Right lung (tissue), 10 donors: ENCODE measurements at places on chromosomes 5 and 9. TPM values are rescaled to one million over a fixed set of nuclear protein-coding genes. Genes with fewer than 3 reads are reported as not detected.

Gene TRIM14
- polyA plus RNA-seq, result 8.7 TPM

Gene LIX1
- 0.75 TPM for polyA plus RNA-seq

Gene FASTKD3
- polyA plus RNA-seq, result 17.1 TPM

Gene EQTN
- 0.52 TPM for polyA plus RNA-seq

Gene C6
- 3.4 TPM for polyA plus RNA-seq

Gene IFNA13
- polyA plus RNA-seq, result 0.28 TPM

Gene TARS1
- 95.9 TPM for polyA plus RNA-seq

Gene CAVIN4
- polyA plus RNA-seq, result 2.0 TPM

Gene SVEP1
- 25.9 TPM for polyA plus RNA-seq

Gene TRAF1
- polyA plus RNA-seq, result 9.7 TPM

GRCh38 chr9:96505316-96505991 is 55.5 kb downstream of the HABP4 start:
- no peak for DNase-seq

DNA sequence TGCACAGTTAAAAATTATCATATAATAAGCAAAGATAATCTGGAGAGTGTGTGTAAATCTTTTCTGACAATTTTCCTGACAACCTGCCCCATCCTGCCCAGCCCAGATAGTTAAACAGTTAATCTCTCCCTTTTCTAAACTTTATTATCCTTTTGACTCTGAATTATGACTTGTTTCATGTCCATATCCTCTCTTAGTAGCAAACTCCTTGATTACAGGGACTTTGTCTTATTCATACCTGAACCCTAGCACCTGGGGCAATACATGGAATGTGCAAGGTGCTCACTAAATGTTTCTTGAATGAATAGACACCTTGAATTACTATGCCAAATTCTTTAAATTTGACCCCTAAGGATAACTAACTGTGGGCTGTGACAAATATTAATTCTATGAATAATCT is 186.7 kb downstream of the FAM170A start:
- DNase-seq, result no peak

GRCh38 chr9:93224591-93224990 is 40.7 kb downstream of the WNK2 start:
- DNase-seq, result no peak

GRCh38 chr9:112249277-112249676 is 74.2 kb upstream of the SUSD1 start:
- no peak for DNase-seq

DNA sequence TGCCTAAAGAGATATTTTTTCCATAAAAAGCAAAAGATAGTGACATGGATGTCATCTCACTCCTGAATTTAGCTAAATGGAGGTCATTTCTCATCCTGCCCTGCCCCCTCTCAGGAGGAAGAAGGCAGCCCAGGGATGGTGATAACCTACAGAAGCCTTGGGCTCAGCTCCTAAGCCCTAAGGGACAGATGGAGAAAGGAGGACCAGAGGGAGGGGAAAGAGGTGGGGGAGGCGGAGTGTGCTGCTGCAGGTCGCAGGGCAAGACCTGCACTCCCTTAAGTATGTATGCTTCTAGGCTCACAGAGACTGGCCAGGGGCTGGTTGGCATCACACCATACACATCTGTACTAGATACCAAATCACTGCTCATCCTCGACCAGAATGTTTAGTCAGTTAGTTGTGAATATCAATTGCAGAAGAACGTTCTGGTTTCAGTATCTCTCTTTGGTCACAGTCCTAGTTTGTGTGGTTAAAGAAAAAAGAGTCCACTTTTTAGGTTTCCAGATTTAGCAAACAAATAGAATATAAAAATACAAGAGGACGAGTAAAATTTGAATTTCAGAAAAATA is 18.4 kb upstream of the CDKN2AIPNL start:
- DNase-seq, result no peak

GRCh38 chr5:155154973-155155372 is 141.4 kb downstream of the KIF4B start:
- DNase-seq, result peak; percentile 10

DNA sequence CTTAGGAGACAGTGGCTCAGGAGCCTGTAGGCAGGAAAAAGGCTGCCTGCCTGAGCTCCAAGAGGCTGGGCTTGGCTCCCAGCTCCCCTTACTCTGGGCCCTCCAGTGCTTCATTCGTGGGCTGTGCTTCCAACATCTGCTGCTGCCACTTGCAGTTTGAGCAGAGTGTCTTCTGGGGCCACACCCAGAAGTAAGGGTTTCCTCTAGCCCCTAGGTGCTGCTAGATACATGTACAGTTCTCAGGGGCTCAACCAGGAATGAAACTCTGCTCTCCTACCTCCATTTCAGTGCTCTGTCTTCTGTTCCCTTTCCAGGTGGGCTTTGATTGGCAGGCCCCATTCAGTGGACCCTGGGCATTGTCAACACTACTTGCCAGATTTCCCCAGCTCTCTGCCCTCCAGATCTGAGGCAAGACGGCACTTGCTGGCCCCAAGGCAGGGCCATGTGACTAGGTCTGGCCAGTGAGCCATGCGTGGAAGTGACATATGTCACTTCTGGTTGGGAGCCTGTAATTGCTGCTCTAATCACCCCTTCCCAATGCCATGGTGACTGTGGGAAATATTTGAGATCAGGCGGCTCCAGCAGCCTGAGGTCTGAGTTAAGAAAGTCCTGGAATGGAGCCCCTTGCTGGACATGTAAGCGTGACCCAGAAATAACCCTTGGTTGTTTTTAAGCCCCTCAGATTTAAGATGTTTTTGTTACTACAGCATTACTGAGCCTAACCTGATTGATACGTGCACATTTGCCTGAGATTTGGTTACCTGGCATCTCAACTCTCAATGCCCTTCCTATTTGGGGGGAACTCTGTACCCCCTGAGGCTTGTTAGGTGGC is 9.4 kb upstream of the BOD1 start:
- DNase-seq, result no peak

GRCh38 chr5:126195410-126196100 is 227.7 kb upstream of the GRAMD2B start:
- DNase-seq, result no peak

GRCh38 chr5:82537687-82538306 is 259.6 kb upstream of the RPS23 start:
- DNase-seq, result peak; percentile 25

- no peak for DNase-seq
Measured at GRCh38 chr9:123268199-123268464, 254 bp downstream of the STRBP start.

DNA sequence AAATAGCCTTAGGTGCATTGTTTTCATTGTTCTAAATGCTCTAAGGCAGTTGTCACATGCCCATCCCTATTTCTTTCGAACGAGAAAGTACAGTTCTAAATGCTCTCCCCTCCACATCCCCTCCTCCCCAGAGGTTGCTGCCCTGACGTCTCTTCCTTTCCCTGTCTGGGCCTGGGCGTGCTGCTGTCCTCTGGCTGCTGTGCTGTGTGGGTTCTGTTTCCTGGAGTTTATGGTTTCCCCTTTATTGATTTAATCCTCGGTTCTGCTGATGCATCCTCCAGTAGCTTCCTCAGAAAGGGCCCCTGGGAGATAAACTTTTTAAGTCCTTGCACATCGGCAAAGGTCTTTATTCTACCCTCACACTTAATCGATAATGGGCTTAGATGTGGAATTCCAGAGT is 48.8 kb downstream of the MVB12B start:
- no peak for DNase-seq

DNA sequence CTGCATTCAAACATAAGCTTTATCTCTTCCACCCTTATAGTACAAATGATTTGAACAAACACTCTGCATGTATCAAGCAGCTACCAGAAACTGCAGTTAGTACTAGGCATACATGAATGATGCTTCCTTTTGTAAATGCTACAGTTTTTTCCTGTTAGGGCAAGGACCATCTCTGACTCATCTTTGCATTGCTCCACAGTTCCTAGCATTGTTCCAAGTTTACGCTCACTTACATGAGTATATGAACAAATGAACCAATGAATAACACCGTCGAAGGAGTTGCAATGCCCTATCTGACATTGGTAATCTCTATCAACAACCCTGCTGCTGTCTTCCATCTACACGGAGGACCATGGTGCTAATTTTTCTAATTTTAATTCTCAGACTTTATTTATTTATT is 2.1 kb upstream of the ALDH7A1 start:
- no peak for DNase-seq

DNA sequence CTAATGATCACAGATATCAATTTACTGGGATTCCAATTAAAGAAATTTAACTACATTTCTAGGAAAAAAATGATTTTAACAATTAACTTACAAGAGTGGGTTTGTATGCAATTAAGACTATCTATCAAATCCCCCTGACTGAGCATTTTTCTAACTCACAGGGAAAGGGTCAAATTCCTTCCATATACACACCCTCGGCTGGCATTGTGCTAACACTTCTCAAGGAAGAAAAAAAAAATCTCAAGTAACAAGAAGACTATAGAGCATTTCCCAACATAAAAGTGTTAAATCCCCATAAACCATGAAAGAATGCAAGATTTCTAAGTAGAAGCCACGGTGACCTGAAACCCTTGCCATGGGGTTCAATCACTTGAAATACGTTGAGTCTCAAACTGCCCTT is 368.8 kb downstream of the GLIS3 start:
- DNase-seq, result no peak

GRCh38 chr5:82306151-82306550 is 28.0 kb upstream of the RPS23 start:
- DNase-seq, result no peak
